Nephron progenitor cell (in vitro differentiated cells): ENCODE measurements at places on chromosomes 7 and 10.

GRCh38 chr7:55500117-55500756 lies 72.1 kb downstream of the VOPP1 start:
- DNase-seq: no peak

GRCh38 chr7:41544241-41544640 lies 158.6 kb downstream of the INHBA start:
- no peak for DNase-seq

- DNase-seq: no peak
These were observed 40.2 kb downstream of the ANTXRL start for GRCh38 chr10:46326971-46327370.

GRCh38 chr7:37408291-37409228 lies 40.1 kb downstream of the ELMO1 start:
- no peak for DNase-seq

GRCh38 chr10:28631896-28632583 lies 45.3 kb upstream of the BAMBI start:
- no peak for DNase-seq

GRCh38 chr7:108129018-108129965 lies 869 bp downstream of the LAMB4 start:
- no peak for DNase-seq

- DNase-seq: no peak
These were observed 213.4 kb downstream of the GALNT17 start for GRCh38 chr7:71345117-71345884.

GRCh38 chr7:79376299-79377025 lies 77.0 kb downstream of the MAGI2 start:
- DNase-seq: no peak

DNA sequence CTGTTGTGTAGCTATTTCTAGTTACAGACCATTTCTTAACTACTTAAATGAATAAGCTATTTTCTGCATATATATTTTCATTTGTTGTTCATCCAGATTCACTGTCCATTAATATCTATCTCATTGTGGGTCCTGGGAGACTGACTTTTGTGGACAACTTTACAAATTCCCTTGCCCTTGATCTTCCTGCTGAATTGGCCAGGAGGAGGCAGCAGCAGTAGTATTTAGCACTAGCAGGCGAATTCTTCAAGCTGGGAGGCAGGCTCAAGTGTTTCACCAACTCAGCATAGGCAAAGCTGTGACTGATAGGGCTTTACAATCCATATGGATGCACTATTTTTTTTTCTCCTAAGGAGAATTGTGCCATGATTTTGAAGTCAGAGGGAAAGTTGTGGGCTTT lies 461.0 kb upstream of the NRG3 start:
- DNase-seq: peak; percentile 31

DNA sequence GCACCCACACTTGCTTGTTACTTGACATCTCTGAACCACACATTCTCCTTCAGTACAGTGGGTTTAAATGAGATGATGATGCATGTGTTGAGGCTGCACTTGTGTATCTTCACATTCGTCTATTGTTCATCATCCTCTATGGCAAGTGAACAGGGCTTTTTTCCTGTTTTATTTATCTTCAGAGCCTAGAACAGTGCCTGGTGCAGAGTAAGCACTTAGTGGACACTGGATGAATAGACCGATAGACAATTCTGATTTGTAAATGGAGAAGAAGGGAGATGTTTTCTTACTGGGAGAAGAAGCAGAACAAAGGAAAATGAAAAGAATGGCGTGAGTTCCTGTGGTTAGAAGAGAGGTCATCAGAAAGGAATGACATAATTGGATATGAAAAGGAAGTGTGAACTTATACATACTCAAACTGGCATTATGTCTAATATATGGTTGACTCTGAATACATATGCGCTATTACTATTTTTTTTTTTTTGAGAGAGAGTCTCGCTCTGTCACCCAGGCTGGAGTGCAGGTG lies 99.7 kb downstream of the AVL9 start:
- no peak for DNase-seq

DNA sequence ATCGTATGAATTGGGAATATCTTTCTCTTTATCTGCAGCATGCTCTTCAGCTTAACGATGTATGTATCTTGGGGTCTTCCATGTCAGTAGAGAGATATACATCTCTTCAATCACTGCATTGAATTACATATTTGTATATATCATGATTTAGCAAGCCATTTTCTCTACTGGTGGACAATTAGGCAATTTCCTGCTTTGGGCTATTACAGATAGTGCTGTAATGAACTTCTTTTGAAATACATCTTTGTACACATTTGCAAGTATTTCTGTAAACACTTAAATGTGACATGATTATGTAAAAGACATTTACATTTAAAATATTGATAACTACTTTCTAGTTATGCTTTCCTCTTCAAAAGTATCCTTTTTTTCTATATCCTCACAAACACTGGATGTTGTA lies 199.0 kb downstream of the PPP1R9A start:
- no peak for DNase-seq

DNA sequence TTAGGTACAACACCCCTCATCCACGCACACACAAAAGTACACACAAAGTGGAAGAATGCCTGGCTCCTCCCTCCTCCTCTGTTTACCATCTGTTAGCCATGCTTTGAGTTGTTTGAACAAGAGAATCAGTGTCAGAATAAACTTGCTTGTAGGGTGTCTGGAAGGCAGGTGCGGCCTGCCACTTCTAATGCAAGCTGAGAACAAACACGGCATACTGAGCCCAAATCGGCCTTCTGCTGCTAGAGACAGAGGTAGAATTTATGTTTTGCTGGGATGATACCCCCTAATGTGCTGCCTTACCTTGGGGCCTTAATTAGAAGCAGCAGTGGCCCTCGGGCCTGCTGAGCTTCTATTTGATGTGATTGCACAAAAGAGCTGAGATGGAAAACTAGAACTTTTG lies 24.9 kb upstream of the FAM180A start:
- no peak for DNase-seq

- no peak for DNase-seq
These were observed 309.4 kb downstream of the RPS24 start for GRCh38 chr10:78342827-78343653.

DNA sequence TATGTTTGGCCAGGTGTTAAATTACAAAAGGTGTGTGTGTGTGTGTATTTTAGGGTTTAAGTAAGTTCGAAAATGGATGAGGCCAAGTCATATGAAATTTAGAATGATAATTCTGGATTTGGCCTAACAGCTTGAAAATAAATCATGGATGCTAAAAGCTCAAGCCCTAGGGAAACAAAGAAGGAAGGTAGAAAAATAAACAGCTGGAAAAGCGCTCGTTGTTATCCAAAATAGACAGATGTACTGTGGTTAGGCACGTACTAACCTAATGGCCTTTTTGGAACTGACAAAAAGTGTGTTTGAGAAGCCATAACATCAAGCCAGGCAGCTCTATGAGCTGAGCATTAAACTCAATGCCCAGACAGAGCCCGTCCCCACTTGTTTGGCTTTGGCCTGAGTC lies 17.5 kb upstream of the PALS2 start:
- no peak for DNase-seq

DNA sequence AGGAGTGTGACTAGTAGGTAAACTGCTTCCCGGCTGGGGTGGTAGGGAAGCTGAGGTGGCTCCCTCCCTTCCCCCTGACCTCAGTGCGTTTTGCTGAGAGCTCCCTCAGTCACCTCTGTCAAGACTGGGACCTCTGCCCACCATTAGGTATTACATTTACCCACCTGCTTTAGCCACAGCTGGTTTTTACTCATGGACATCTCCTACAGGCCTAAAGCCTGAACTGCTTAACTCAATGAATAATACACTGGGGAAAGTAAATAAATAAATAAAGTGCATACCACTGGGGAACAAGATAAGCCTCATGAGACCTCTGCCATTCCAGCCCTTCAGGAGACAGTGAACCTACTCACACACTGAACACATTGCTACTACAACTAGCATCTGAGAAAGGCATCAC lies 38.9 kb upstream of the CDK13 start:
- DNase-seq: no peak

DNA sequence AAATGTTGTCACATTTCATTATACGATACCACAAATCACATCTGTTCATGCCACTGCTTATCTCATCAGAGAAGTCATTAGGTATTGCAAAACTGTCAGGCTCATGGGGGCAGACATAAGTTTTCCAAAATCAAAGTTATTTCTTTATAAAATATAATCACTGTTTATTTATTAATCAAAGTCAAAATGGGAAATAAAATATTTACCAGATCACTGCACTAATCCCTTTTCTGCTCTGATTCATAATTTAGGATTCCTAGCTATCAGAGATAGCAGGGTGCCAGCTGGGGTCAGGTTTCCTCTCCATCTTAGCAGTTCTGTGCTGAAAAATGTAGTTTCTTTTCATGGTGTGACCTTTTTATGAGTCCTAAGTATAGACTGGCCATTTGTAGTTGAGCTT lies 117.7 kb upstream of the LANCL2 start:
- DNase-seq: no peak

- peak; percentile 77 for DNase-seq
These were observed 1.1 kb downstream of the NANOS1 start for GRCh38 chr10:119030421-119031250.

- DNase-seq: no peak
These were observed 116.8 kb downstream of the ARID5B start for GRCh38 chr10:62018131-62018911.

DNA sequence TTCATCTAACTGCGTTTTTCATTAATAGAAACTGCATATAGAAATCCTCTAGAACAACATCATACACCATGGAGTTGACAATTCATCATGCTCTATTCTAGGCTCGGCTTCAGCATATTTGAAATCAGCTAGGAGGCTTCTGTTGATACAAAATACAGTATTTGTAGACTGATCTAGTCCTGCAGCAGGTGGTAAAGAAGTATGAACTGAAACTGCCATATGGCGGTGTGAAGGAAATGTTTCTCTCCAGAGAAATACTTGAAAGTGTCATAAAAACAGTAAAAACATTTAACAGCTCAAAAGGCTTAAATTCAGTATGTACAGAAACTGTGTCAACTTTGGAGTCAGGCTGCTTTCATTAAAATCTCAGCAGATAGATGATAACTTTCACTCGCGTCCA lies 32.0 kb upstream of the MYO3A start:
- no peak for DNase-seq

DNA sequence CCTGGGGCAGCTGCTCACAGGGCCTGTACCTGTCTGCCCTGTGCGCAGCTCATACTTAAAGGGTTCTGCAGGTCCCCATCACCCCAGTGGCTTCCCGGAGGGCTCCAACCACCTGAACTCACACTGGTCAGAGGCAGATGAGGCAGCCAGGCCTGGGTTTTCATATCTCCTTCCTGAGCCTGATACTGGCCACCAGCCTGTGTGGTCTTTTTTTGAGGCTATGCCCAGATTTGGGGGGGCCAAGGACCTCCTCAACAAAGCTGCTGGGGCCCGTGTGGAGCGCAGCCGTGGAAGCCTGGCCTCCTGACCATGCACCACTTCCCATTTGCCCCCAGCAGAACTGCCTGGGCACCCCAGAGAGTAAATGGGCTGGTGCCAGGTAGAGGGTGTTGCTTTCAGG lies 25.7 kb downstream of the PNLIPRP2 start:
- DNase-seq: no peak

GRCh38 chr10:88260329-88261051 lies 322.6 kb downstream of the RNLS start:
- DNase-seq: no peak

GRCh38 chr7:5621776-5622175 lies 159.7 kb downstream of the RNF216 start:
- DNase-seq: no peak

- no peak for DNase-seq
These were observed 39.2 kb downstream of the ZNF467 start for GRCh38 chr7:149733924-149734790.

DNA sequence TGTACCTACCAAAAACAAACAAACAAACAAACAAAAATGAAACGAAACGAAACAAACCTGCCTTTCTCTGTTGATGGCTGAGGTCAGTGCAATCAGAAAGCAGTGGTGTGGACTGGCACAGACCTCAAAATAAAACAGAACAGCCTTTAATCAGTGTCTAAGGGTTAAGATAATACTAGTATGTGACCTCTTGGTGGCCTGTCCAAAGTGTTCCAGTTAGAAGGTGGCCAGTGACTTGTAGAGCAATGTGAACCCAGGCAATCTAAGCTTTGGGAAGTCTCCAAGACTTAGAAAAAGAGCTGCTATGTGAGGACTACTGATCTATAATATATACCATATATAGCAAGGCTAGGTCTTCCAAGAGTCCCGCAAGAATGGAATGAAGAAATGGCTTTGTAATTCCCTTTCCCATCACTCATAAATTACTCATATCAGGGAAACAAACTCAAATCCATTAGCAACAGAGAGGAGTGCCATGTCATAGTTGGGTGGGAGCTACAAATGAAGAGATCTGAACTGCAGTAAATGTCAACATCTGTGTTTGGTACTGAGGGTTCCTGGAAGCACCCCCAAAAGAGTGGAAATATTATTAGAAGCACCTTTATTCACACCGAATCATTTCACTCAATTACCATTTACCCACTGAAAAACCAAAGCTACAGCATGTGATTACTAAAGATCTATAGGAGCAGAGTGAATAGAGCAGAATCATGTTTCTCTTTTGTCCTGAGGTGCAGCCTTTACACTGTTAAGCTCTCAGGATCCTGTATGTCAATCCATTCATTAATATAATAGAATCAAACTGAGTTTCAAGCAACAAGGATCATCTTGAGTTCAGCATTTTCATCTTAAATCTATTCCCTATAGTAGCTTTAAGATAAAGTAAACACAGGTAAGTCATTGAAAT lies 28.0 kb downstream of the ABLIM1 start:
- no peak for DNase-seq

DNA sequence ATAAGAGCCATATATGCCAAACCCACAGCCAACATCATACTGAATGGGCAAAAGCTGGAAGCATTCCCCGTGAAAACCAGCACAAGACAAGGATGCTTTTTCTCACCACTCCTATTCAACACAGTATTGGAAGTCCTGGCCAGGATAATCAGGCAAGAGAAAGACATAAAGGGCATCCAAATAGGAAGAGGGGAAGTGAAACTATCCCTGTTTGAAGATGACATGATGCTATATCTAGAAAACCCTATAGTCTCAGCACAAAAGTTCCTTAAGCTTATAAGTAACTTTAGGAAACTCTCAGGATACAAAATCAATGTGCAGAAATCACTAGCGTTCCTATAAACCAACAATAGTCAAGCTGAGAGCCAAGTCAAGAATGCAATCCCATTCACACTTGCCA lies 23.8 kb upstream of the STARD3NL start:
- no peak for DNase-seq

- no peak for DNase-seq
These were observed 31.1 kb upstream of the MSMB start for GRCh38 chr10:46077141-46077554.

DNA sequence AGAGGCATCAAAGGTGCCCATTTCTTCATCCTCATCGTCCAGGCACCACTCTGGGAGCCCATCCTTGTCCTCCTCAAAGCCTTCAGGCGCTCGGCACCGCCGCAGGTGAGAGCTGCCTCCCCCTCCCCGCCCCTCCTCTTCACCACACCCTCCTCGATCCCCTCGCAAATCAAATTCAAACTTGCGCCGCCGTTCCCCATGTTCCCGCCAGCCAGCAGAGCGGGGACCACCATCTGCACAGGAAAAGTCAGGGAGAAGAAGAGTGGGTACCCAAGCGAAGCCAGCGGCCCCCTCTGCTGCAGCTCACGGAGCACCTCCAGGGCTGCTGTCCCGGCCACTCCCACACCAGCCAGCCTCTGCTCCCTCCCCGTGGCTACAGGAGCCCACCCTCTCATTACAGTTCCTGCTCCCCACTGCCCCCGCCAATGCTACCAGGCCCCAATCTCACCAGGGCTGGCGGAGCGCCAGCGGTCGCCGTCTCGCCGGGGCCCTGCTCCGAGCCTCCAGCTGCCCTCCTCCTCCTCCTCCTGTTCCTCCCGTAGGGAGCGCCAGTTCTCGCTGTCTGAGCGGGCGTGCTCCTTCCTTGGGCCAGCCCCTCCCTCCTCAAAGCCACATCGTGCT lies 7.7 kb downstream of the GIGYF1 start:
- DNase-seq: no peak
